ENCODE measurements at places on chromosomes 16 and 17. TPM values are rescaled to one million over a fixed set of nuclear protein-coding genes. Genes with fewer than 3 reads are reported as not detected.

Gene TNFRSF17
- not detected for total RNA-seq

Gene GRB7
- 42.0 TPM for total RNA-seq

DNA sequence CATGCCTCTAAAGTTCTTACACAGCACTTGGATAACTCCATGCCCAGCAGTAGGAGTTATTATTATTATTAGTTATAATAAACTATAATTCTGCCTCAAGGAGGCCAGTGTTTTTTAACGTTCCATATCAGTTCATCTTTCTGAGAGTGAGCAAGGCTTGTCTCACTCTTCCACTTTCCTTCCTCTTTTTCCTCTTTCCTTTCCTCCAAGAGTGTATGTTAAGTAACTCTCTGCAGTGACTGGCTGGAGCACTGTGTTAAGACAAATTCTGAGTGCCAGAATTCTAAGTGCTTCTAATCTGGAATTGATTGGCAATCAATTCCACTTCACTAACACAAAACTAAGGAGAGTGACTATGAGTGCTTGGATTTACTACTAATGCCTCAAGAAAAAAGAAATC lies 16.4 kb downstream of the CLEC19A start:
- DNase-seq = no peak

DNA sequence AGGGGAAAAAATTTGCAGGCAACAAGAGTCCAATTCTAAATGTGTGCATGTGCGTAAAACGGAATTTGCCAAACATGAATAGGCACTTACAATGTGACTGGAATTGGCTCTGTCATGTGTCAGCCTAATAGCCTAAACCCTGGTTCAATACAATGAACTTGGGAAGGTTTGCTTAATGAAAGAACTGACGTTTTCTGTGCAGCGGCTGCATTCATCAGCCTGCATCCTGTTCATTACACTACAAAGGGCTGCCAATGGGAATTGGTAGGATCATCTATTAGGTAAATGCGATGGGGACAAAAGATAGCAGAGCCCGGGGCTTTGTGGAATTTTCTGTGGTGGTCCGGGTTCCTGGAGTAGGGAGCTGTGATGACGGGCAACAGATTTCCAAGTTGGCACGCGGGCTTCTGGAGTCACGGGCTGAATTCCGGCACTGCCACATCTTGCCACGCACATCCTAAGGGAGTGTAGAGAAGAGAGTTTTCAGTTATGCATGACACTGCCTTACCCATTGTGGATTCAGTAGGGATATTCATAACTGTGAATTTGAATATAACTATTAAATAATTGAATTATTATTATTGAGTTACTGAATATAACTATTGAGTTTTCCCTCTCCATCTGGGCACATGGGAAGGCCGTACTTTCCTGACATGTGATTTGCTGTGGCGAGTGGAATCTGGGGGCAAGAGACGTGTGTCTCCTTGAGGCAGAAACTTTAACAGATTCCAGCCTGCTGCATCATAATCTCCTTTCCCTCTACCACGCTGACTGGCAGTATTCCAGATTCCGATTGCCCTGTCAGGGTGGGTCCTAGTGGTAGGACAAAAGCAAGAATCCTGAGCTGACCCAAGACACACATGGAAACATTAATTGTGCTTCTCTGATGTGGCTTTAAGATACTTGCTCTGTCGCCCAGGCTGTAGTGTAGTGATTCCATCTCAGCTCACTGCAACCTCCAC lies 565.6 kb downstream of the WWOX start:
- no peak for DNase-seq

GRCh38 chr17:1462164-1463112 lies 6.4 kb upstream of the CRK start:
- DNase-seq = no peak

DNA sequence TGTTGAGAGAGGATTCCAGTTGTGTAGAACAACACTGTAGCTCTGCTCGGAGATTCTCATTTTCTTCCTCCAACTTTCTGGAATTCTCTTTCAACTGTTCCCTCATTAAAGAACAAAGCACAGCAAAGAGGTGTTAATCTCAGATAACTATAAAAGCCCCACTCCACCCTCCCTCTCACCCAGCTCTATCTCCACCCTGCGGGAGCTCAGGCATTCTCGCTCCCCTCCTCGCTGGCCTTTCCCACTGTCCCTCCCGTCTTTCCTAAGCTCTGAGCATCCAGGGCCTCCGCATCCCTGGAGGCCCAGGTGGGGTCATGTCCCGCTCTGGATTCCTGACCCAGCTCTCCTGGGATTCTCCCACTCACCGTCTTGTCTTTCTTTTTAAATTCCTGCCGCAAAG lies 35.1 kb downstream of the DHX38 start:
- no peak for DNase-seq

DNA sequence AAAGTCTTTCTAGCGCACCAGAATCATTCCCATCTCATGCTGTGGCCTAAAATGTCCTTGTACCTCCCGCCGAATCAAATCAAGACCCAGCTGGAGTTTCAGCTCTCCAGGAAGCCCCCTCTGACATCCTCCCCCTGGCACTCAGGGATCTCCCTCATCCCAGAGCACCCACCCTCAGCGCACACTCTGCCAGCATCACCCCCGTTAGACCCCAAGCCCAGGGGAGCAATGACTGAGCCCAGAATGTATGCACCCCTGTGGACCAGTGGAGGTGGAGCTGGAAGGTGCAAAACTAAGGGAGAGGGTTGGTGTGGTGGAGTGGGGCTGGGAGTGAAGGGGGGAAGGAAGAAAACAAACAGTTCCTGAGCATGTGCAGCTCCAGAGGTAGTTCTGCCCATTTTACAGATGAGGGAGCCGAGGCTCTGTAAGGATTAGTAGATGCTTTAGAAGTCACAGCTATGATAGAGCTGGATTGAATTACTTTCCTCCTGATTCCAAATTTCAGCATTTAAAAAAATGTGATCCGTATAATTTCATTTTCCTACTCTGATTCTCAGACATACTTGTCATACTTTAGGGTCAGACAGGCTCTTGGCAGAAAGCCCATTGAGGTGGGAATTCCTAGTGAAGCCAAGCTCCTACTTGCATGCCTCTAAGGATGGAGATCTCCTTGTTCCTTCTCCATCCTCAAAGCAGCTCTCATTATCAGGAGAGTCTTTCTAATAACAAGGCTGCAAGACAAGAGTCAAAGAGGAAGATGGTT lies 242.7 kb downstream of the KATNIP start:
- no peak for DNase-seq

DNA sequence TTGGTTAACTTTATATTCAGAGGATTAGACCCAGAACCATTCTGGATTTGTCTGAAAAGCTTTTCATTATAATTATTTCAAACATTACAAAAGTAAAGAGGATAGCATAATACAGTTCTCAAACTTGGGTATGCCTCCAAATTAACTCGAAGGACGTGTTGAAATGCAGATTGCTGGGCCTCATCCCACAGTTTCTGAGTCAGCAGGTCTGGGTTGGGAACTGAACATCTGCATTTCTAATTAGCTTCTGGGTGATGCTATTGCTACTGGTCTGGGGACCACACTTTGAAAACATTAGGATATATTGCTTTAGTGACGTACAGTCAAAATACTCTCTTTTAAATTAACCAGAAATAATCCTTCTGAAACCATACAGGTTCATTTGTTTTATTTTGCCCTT lies 10.0 kb downstream of the TPPP3 start:
- DNase-seq = no peak

GRCh38 chr17:72587773-72588511 lies 467.1 kb downstream of the SOX9 start:
- DNase-seq = no peak

Measured in epithelial cell of proximal tubule (primary cell).